ENCODE measurements at places on chromosomes 11 and 22. TPM values are rescaled to one million over a fixed set of nuclear protein-coding genes. Genes with fewer than 3 reads are reported as not detected.

The NTM gene
- 320 TPM for polyA plus RNA-seq

The EFCAB6 gene
- polyA plus RNA-seq = 5.9 TPM

The CDHR5 gene
- polyA plus RNA-seq = not detected

The NAALAD2 gene
- 10.0 TPM for polyA plus RNA-seq

The MS4A2 gene
- not detected for polyA plus RNA-seq

The SMCO4 gene
- polyA plus RNA-seq = 2.5 TPM

The ZFPL1 gene
- 11.0 TPM for polyA plus RNA-seq

The CAPN5 gene
- 0.85 TPM for polyA plus RNA-seq

The FADS3 gene
- polyA plus RNA-seq = not detected

The RAB3IL1 gene
- 0.15 TPM for polyA plus RNA-seq

The OR52K1 gene
- polyA plus RNA-seq = not detected

The OSBP2 gene
- 13.5 TPM for polyA plus RNA-seq

The C1QTNF5 gene
- not detected for polyA plus RNA-seq

The AMPD3 gene
- not detected for polyA plus RNA-seq

The TIGD3 gene
- polyA plus RNA-seq = 1.7 TPM

The ZNRF3 gene
- polyA plus RNA-seq = 2.2 TPM

The BTG4 gene
- not detected for polyA plus RNA-seq

The TOLLIP gene
- 15.8 TPM for polyA plus RNA-seq

The OR52B4 gene
- polyA plus RNA-seq = not detected

The MS4A7 gene
- not detected for polyA plus RNA-seq

The LSP1 gene
- 6.2 TPM for polyA plus RNA-seq

The FOXRED2 gene
- 6.8 TPM for polyA plus RNA-seq

The MAJIN gene
- polyA plus RNA-seq = 3.6 TPM

The SHISA8 gene
- not detected for polyA plus RNA-seq

The DRD4 gene
- not detected for polyA plus RNA-seq

The IRAG1 gene
- 1.3 TPM for polyA plus RNA-seq

The KREMEN1 gene
- polyA plus RNA-seq = 0.73 TPM

The APOBEC3G gene
- not detected for polyA plus RNA-seq

The DBX1 gene
- polyA plus RNA-seq = not detected

The BDNF gene
- polyA plus RNA-seq = 0.91 TPM

The MAPK8IP1 gene
- 3.3 TPM for polyA plus RNA-seq

The RELT gene
- 3.7 TPM for polyA plus RNA-seq

The DAGLA gene
- polyA plus RNA-seq = 3.7 TPM

The SCGB1D4 gene
- not detected for polyA plus RNA-seq

The THY1 gene
- polyA plus RNA-seq = 768 TPM

The LBHD1 gene
- polyA plus RNA-seq = not detected

The SCUBE2 gene
- polyA plus RNA-seq = 6.4 TPM

The ATL3 gene
- 2.2 TPM for polyA plus RNA-seq

The TECTA gene
- polyA plus RNA-seq = 1.2 TPM

The MCHR1 gene
- not detected for polyA plus RNA-seq

The HTR3A gene
- polyA plus RNA-seq = not detected

The GAL3ST3 gene
- polyA plus RNA-seq = 8.7 TPM

The OR4P4 gene
- not detected for polyA plus RNA-seq

The SLC5A12 gene
- not detected for polyA plus RNA-seq

The OR8A1 gene
- polyA plus RNA-seq = not detected

The WT1 gene
- 10.4 TPM for polyA plus RNA-seq

All from Purkinje cell (primary cell).